ENCODE measurements at places on chromosomes 7 and 10. TPM values are rescaled to one million over a fixed set of nuclear protein-coding genes. Genes with fewer than 3 reads are reported as not detected.

Gene MICU1
- total RNA-seq: 41.8 TPM

Gene EBLN1
- total RNA-seq: not detected

- no peak for DNase-seq
Measured at GRCh38 chr7:2802504-2803341, 41.4 kb downstream of the GNA12 start.

DNA sequence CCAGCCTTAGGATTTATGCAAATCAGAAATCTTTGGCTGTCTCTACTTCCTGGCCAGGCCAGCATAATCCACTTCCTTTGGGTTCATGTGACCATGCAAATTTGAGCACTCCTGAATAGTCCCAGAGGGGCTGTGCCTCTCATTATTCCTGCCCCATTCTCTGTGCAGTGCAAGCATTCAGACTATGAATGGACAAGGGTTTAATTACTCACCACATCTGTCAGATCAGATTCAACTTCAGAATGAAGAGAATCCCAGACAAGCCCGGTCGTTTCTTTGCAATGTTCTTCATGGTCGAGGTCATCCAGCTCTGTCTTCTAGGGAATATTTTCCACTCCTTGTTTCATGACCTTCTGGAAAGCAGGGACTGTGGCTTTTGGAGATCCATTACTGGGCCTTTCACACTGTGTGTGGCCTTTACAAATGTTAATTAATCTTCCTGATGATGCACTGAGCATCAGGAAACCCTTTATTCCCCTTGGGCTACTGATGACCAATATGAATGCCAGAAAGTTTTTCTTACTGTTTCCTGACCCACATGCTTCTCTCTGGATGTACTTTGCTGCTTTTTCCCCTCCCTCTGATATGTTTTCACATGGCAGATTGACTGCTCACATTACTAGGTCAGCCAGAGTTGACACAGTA is 217.6 kb upstream of the TCF7L2 start:
- no peak for DNase-seq

DNA sequence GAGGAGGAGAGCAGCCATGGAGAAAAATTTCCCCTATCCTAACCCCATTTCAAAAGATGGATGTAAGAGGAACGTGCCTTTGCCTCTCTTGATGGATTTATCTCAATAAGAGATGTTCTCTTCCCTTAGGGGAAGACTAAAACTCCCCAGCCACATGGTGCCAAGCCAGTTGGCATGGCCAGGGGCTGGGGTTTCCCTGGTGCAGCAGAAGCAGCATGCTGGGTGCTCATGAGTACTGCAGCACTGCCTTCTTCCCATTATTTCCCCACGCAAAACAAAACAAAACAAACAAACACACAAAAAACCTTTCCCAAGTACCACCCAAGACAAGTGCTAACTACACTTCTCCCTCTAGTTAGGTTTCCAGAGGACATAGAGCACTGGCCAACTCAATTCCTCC is 97.2 kb downstream of the DOCK4 start:
- DNase-seq: no peak

DNA sequence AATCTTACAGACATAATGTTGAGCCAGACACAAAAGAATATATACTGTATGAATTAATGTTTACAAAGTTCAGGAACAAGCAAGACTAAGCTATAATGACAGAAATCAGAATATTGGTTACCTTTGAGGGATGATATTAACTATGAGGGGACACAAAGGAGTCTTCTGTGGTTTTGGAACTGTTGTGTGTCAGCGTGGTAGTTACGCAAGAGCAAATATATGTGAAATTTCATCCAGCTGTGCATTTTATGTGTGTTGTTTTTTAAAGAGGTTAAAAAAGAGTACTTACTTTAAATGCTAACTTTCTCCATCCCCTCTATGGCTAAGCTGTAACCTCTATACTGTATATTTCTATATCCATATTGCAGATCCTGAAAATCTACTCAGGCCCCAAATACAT is 14.9 kb downstream of the SLC25A28 start:
- no peak for DNase-seq

DNA sequence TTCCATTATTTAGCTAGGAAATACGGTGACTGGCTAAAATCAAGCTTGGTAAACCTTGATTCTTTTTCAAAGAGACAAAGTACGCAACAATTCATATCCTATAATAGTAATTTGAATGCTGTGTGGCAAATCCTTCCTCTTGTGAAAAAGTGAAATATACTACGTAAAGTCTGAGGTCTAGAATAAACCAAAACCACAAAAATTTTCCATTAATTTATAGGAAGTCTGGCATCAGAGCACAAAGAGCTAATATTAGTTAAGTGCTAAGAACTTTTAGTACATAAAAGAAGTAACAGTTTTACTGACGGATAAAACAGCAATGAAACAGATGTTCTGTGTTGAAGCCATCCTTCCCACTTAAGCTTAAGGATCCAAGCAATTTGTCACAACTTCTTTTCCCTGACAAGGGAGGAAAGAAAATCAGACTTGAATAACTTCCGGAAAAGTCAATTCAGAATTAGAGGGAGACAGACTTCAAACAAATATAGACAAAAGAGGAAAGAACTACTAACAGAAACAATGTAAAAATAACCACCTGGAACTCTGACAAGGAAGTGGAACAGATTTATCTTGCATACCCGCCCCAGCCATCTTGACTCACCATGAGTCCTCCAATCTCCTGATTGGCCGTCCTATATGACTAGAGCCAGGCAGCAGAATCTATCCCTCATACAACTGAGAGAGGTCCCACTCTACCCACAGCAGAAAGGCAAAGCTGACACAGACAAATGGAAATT is 34.6 kb downstream of the RHEB start:
- DNase-seq: no peak

DNA sequence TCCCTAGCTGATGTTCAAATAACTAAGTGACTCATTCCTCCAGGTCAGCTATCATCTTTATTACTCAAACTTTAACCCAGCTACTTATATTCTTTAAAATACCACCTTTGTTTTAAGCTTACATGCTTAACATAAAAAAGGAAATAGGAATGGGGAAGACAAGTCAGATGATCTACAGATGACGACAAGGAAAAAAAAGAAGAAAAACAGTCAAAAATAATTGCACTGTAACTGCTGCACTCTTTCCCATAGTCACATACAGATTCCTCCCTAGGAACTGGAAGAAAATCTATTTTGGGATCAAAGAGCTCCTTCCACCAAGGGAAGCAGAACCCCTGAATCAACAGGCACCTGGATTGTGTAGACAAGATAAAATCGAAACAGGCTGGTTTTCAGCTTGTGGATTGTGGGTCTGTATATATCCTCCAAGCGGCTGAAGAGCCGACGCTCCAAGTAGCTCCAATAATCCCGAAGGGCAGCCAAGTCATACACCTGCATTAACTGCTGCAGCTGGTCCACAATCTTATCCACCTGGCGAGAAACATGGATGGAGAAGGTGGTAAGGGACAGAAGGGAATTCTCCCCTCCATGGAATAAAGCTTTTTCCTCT is 2.0 kb downstream of the WDR91 start:
- no peak for DNase-seq
